Suprapubic skin (tissue), 4 donors: ENCODE measurements at places on chromosomes 7 and 10. TPM values are rescaled to one million over a fixed set of nuclear protein-coding genes. Genes with fewer than 3 reads are reported as not detected.

- H3K36me3 ChIP-seq, result peaks cover 9% of the 10 kb centered on the region
- no peaks in the 10 kb centered on the region for H3K27me3 ChIP-seq
- H3K4me3 ChIP-seq, result no peak overlapping the region
- H3K4me1 ChIP-seq, result no peaks in the 10 kb centered on the region
Measured at GRCh38 chr7:156823435-156823834, 69.5 kb downstream of the LMBR1 start.

DNA sequence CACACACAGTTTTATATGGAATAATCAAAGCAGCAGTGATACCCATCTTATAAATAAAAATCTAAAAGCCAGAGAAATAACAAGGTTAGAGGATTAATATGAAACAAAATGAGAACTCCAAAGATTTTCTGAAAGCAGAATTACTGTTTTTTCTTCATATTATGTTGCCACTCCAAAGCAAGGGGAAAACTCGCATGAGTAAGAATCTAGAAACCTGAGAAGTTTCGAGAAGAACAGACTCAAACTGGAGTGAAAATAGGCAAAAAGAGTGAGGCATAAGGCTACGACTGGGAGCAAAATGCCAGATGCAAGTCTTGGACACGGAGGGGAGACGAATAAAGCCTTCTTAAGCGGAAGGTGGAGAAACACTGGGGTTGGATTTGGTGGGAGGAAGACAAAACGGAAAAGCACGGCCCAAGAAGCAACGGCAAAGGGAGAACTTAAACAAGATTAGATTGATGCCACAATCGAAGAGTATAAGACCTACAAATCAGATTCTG is 923 bp downstream of the TNPO3 start:
- DNase-seq, result no peak
- H3K36me3 ChIP-seq, result no peaks in the 10 kb centered on the region
- peak overlapping the region; percentile 91 for H3K4me3 ChIP-seq
- peaks cover 40% of the 10 kb centered on the region for H3K4me1 ChIP-seq

- H3K27ac ChIP-seq, result no peak overlapping the region
- DNase-seq, result no peak
- no peak overlapping the region for H3K4me3 ChIP-seq
- H3K36me3 ChIP-seq, result no peaks in the 10 kb centered on the region
Measured at GRCh38 chr10:110357252-110357780, 52.6 kb upstream of the SMNDC1 start.

DNA sequence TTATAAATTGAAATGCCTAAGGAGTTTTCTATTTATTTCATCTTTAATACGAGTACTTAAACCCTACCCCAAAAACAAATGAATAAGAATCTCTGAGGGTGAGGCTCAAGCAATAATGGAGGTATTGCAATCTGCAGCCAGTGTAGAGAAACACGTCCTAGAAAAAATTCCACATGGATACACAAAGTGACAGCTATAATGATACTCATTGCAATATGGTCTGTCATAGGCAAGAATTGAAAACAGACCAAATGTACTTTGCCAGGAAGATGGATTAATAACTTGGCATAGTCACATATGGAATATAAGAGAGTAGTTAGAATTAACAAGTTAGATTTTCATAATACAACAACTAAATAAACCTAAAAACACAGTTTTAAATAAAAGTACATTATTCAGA is 440.1 kb upstream of the STEAP1 start:
- no peaks in the 10 kb centered on the region for H3K36me3 ChIP-seq
- H3K27ac ChIP-seq, result no peak overlapping the region
- H3K27me3 ChIP-seq, result no peaks in the 10 kb centered on the region

DNA sequence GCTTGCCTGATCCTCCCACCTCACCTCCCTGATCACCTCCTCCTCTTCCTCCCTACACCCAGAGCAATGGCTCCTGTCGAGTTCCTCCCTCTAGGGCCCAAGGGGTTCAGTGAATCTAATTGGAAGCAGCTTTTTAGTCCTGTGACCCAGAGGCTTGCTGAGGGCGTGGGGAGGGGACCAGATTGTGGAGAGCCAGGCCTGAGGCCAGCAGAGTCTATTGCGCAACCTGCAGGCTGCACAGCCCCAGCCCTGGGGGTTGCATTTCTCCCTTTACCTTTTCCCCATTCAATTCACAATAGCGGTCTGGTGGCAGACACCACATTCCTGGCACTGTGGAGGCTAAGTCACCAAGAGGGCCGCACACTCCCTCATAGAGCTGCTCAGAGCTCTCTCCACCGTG is 32.5 kb downstream of the GHRHR start:
- no peak overlapping the region for H3K27ac ChIP-seq
- H3K27me3 ChIP-seq, result no peaks in the 10 kb centered on the region
- no peaks in the 10 kb centered on the region for H3K36me3 ChIP-seq

The ADGRA1 gene
- total RNA-seq, result not detected

The RBM48 gene
- total RNA-seq, result 14.3 TPM
